ENCODE measurements at places on chromosomes 7 and 10.

GRCh38 chr7:55571511-55572377 is 558 bp downstream of the VOPP1 start:
- peak; percentile 59 for DNase-seq

GRCh38 chr7:24898691-24899090 is 81.3 kb downstream of the OSBPL3 start:
- DNase-seq, result peak; percentile 41

DNA sequence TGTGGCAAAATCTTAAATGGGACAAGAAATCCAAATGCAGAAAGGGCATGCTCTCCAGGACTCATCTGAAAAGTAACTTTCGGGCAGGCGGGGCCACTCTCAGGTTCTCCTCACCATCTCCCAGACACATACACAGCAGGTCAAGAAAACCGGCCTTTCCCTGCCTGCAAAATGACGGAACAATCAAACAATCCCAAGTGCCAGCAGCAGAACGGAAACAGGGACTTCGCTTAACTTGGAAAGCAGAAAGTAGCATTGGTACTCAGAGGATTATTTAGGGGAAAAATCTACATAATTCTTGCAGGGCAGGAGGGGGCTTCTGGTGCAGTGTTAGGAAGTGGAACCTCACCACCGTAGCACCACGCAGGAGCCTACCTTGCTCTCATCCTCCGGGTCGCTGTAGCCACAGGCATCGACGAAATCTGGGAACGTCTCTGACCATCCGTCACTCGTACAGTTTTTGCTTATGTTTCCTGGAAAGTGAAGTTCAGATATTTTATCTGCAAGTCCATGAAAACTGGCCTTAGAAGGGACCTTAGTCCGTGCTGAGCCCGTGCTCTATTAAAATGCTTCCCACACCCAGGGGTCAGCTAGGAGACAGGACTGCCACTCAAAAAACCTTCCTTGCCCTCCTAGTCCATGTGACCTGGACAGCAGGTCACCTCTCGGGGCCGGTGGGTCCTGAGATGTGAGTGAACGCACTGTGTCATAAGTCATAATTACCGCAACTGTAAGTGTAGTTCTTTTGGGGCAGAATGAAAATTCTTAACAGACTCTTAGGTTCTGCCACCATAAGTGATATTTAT is 41.1 kb downstream of the VIPR2 start:
- no peak for DNase-seq

DNA sequence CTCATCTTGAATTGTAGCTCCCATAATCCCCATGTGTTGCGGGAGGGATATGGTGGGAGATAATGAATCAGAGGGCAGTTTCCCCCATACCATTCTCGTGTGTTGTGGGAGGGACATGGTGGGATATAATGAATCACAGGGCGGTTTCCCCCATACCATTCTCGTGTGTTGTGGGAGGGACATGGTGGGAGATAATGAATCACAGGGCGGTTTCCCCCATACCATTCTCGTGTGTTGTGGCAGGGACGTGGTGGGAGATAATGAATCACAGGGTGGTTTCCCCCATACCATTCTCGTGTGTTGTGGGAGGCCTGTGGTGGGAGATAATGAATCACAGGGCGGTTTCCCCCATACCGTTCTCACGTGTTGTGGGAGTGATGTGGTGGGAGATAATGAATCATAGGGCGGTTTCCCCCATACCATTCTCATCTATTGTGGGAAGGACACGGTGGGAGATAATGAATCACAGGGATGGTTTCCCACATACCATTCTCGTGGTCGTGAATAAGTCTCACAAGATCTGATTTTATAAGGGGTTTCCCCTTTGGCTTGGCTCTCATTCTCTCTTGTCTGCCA is 271.0 kb downstream of the MAD1L1 start:
- DNase-seq, result peak; percentile 67

- no peak for DNase-seq
Measured at GRCh38 chr10:88693392-88694020, 12.5 kb upstream of the LIPK start.

DNA sequence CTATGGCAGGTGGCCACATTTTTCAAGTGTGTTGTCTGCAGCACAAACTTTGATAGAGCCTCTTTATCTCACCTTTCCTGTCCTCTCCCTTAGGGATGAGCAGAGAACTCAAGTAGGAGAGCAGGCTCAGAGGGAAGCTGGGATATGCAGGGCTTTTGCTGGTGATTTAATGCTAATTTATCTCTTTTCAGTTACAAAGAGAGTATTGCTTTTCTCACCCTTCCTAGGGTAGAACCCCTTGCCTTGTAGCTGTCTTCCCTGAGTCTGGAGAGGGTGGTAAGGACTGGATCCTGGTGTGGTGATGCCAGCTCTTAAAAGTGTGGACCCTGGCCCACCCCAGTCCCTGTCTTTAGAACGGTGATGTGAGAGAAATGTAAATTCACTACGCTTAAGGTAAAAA is 1061.4 kb downstream of the TYW1 start:
- DNase-seq, result no peak

GRCh38 chr7:56188823-56189346 is 72.7 kb upstream of the NUPR2 start:
- no peak for DNase-seq

GRCh38 chr7:138625849-138626230 is 75.3 kb downstream of the SVOPL start:
- DNase-seq, result no peak

- no peak for DNase-seq
Measured at GRCh38 chr10:54125098-54125747, 675.8 kb downstream of the PCDH15 start.

GRCh38 chr7:77420438-77420837 is 4.3 kb upstream of the GSAP start:
- DNase-seq, result no peak

DNA sequence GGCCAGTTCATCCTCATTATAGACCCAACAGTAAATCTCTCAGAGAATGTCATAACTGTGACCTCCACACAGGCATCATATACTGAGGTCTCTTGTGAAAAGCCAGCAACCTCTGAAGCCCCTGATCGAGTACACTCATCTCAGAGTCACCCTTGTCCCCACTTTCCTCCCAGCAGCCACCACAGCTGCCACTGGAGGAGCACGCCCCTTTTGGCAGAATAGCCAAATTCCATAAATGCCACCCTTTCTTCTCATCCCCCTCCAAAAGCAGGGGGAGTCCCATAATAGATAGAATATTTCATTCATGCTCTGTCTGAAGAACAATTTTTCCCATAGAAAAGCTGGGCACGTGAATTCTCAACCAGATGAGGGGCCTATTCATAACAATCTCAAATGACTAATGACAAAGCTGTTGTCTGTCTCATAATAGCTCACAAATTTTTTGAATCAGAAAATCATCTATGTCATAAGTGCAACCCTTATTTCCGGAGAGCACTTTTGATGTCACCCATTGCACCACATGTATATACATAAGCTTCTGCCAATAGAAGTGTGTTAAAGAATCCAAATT is 47.4 kb downstream of the SGMS1 start:
- DNase-seq, result no peak

DNA sequence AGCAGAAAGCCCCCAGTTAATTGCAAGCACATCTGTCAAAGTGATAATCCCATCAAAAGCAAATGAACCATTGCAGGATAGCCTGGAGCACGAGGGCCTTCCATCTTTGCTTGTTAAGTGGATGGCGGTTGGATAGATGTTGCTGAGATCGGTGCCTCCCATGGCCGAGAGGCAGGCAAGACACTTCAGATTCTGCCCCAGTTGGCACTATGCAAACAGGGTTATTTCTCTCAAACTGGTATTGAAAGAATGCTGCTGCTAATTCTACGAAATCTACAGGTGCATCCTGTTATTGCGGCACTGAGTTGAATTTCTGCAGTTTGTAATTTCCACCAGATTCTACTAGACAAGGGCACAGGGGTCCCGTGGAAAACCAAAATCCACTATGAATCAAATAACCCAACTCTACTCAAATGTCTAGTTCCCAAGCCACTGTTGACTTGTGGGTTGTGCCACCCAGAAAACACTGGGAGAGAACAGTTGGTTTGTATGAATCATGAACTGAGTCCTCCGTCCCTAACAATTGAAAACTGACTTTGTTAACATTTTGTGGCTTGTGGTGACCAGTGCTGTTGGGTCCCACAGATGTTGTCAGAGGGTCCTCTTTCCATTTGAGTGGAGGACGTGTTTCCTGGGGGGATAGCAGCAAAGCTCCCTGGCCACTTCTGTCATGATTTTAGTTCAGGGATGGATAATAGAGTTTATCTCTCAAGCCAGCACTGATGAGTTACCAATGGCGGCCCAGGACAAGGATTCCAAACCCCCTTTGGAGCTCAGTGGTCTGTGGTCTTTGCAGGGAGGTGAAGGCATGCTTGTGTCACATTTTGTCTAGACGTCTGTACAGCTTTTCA is 7.1 kb upstream of the IL2RA start:
- peak; percentile 54 for DNase-seq

GRCh38 chr7:64656489-64656888 is 9.4 kb upstream of the ZNF107 start:
- no peak for DNase-seq

- no peak for DNase-seq
Measured at GRCh38 chr7:120303105-120303504, 30.1 kb downstream of the KCND2 start.

- no peak for DNase-seq
Measured at GRCh38 chr7:75626954-75627353, 111.8 kb downstream of the HIP1 start.

DNA sequence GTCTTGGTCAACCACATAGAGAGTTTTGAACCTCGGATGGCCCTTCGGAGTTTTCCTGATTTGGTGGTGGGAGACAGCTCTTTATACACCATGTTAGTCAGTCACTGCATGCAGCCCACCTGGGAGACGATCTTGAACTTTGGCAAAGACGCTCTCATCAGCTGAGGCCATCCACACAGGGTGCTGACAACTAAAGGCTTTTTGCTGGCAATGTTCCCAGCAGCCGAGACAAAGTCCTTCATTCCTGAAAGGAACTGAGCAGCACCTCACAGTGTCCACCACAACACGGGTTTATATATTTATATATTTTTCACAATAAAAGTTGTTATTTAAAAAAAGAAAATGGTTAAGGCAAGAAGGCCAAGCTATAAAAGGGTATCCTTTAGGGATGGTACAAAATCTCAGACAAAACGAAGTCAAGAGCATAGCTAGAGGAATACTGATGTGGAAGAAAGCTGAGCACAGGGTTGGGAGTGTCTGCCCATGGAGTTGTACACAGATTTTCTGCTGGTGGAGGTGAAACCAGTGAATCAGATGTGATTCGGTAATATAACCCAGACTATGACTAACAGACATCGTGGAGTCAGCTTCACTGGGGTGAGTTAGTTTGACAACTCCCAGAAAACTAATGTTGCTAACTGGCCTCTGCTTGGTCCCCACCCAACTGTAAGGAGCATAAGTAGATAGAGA is 27.4 kb upstream of the CAPZA2 start:
- DNase-seq, result no peak

DNA sequence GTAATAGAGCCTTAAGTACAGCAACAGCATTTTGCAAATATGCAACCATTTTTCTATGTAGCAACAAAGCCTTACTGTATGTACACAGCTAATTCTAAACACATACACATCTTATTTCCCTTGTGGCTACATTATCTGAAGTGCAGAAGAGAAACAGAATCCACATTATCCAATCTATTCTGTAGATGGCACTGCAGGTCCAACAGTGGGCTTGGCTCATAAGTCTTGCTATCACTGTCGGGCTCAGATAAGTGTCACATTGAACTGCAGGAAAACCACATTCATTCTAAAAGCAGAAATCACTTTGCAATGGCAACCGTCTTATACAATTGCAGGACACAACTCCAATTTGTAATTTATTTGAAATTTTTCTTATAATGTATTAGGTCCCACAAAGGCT is 109.8 kb upstream of the NOBOX start:
- peak; percentile 4 for DNase-seq

DNA sequence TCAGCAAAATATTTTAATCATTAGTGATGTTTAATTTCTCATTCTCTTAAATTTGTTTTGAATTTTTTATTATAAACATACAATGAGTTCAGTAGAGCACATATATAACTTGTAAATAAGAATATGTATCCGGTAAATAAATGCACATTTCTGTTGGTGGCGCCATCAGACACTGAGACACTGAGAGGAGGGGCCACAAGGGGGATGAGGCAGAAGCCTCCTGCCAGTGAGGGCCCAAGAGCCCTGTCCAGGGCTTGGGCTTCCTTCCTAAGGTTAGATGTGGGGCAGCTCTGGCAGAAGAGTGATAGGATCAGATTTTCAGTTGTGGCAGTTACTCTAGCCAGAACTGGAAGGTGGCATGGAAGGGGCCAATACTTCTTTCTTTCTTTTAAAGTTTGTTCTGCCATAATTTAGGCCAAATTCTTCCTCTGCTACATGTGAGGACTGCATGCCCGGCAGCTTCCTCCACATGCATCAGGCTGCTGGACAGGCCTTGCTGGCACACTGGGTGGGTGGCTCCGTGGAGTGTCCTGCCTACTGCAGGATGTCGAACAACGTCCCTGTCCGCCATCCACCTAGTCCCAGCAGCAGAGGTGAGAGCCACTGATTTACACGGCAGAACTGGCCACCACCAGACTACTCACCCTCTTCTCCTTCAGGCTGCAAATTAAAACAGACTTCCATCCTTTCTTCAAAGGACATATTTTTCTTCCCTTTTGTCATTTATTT is 13.2 kb downstream of the PTPRN2 start:
- no peak for DNase-seq

DNA sequence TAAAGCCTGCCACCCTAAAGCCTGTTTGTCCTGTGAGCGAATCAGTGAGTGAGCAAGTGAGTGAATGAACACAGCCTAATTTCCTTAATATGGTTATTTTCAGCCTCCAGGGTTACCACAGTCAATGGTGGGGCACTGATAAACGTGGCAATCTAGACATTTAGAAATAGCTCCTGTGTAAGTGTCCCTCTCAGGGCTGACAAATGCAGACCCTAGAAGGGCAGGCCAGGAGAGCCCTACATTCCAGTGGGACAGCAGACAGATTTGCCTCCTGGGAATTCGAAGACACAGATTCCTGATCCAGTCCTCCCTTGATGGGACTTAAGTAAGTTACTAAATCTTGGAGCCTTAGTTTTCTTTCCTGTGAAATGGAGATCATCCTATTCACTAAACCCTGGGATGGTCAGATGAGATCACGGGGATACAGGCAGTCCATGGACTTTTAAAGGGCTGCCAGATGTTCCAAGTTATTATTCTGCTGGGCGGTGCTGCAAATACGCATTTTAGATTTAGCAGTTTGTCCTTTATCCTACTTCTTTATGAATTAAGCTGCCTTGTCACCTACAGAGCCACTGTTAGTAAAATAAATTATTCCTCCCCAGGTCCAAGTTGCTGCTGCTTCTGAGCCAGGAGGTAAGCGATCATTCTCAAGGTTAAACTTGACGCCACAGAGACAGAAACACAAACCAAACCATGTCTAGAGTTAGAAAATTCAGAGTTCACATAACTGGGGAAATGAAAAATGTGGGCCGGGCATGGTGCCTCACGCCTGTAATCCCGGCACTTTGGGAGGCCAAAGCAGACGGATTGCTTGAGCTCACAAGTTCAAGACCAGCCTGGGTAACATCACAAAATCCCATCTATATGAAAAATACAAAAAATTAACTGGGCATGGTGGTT is 54.8 kb upstream of the TM9SF3 start:
- DNase-seq, result no peak

DNA sequence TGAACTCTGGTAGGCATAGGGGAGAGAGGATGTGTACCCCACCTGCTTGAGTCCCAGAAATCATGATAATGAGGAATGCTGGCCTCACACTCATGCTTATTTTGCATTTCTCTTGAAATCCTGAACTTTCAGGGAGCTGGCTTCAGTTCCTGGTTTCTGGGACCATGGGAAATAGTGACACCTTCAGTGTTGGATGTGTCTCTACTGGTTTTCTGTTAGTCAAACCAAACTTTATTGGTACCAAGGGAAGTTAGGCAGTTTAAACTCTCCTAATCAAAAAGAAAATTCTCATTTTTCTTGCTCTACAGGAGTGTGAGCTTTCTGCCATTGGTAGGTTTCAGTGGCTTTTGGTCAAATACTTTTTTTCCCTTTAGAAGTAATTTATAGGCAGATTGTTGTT is 11.8 kb upstream of the PCGF5 start:
- no peak for DNase-seq

All from CD4-positive, alpha-beta T cell treated with Interleukin-15 for 4 hours (primary cell).